ENCODE measurements at places on chromosomes 3 and 15.

DNA sequence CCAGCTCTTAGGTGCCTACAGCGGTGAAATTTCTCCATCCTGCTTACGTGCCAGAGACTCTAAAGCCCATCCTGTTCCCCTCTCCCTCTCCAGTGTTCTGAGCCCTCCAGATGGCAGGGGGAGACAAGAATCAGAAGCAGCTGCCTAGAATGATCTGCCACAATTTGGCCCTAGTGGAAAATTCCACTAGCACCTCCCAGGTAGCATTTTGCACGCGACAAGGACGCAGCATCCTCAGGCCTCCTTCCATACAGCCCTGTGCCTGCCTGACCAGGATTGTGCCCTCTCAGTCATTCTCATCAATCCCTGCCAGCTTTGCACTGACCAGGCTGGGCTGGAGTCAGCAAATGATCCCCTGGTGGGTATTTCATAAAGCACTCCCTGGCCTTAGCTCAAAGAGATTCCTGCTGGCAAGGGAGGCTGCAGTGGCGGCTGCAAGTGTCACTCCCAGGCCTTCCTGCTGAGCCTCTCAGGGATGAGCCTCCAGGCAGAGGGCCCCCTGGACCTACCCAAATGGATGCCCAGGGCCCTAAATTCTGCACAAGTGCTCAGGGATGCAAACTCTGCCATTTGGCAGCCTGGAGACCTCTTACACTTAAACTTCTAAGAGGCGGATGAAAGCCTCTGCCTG is 130.2 kb upstream of the ATP2B2 start:
- peak; percentile 41 for DNase-seq

GRCh38 chr15:88804257-88804656 is 1.0 kb downstream of the ACAN start:
- no peak for DNase-seq

GRCh38 chr3:160779040-160779439 is 23.0 kb downstream of the PPM1L start:
- DNase-seq, result no peak

DNA sequence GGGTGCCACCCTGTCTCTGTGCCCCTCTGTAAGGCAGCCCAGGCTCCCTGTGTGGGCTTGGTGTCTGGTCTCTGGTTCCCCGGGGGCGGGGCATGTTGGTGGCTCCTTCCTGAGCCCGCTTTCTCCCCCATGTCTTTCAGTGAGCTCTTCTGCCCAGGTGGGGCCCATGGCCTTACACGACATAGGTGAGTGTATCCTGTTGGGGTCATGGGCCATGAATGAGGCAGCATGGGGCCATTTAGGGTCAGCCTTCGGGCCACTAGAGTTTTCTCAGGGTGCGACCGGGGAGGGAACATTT is 195.1 kb downstream of the UBE3A start:
- DNase-seq, result no peak

DNA sequence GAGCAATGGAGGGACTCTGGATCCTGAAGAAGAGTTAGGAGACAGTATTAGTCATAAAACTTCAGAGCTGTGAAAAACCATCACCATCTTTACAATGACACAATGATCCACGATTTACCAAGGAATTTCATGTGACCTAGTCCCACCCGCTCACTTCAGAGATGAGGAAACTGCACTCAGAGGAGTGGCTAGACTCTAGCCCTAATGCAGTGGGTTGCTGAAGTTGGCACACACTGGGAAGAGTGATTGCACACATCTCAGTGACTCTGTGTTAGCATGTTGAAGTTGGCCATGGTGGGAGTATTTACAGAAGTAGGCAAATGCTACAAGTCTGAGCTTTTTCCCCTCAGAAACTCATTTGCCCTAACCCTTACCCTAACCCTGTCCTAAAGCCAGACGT is 35.2 kb upstream of the SPATA12 start:
- DNase-seq, result no peak

GRCh38 chr3:37825744-37826400 is 35.8 kb upstream of the CTDSPL start:
- DNase-seq, result no peak

GRCh38 chr3:153138276-153139210 is 23.5 kb upstream of the RAP2B start:
- DNase-seq, result no peak

DNA sequence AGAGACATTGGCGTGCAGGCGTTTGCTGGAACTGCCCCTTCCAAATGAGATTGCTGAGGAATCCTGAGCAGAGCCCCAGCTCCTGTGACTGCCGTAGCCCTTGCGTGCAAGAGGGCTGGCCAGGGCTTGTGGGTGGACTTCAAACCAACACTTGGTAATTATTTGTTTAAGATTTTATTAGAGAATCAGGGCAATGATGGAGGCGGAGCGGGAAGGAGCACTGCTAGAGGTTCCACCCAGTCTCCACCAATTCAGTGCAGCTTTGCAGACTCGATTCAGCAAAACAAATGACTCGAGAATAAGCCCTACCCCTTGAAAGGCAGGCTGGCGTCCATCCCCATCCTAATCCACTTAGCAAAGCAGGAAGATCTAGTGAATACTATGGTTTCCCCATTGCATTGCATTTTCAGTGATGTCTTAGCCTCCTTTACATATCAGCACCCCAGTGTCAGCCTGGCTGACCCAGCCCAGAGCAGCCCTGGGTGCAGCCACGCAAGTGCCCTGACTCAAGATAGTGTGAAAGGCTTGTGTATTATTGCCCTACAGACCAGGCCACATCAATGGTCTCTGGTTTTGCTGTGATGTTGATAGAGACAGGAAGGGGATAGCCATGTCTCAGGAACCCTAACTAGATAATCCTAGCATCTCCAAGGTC is 26.0 kb downstream of the GLDN start:
- DNase-seq, result no peak

DNA sequence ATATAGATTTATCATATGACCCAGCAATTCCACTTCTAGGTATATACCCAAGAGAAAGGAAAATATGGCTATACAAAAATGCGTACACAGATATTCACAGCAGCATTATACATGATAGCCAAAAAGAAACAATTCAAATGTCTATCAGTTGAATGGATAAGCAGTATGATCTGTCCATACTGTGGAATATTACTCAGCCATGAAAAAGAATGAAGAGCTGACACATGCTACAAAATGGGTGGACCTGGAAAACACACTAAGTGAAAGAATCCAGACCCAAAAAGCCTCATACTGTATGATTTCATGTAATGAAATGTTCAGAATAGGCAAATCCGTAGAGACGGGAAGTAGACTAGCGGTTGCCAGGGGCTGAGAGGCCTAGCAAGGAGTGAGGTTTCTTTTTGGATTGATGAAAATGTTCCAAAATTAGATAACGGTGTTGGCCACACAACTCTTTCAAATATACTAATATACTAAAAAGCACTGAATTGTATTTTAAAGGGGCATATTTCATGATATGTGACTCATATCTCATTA is 33.4 kb downstream of the FGD5 start:
- no peak for DNase-seq

DNA sequence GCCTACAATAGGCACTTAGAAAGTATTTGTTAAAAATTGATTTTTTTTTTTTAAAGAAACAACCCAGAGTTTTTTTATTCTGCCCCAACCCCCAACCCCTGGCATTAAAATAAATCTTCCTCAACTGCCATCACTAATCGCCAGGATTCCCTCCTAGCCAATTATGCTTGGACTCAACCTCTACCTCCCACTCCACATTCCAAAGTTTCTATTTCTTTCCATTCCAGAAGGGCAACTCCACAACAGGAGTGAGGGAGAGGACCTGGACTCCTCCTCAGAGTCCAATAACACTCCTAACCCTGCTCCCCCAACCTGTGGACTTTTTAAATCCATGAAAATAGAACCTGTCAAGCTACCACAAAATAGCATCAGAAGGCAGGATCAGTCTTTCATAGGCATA is 99.4 kb downstream of the ADAMTS9 start:
- no peak for DNase-seq

GRCh38 chr15:43516801-43517353 is 531 bp upstream of the MAP1A start:
- no peak for DNase-seq

- no peak for DNase-seq
These were observed 159.6 kb downstream of the XXYLT1 start for GRCh38 chr3:195111319-195111705.

- DNase-seq, result no peak
These were observed 128.3 kb downstream of the MAP2K5 start for GRCh38 chr15:67670647-67671305.

GRCh38 chr15:34701536-34701935 is 53.3 kb downstream of the GJD2 start:
- no peak for DNase-seq

DNA sequence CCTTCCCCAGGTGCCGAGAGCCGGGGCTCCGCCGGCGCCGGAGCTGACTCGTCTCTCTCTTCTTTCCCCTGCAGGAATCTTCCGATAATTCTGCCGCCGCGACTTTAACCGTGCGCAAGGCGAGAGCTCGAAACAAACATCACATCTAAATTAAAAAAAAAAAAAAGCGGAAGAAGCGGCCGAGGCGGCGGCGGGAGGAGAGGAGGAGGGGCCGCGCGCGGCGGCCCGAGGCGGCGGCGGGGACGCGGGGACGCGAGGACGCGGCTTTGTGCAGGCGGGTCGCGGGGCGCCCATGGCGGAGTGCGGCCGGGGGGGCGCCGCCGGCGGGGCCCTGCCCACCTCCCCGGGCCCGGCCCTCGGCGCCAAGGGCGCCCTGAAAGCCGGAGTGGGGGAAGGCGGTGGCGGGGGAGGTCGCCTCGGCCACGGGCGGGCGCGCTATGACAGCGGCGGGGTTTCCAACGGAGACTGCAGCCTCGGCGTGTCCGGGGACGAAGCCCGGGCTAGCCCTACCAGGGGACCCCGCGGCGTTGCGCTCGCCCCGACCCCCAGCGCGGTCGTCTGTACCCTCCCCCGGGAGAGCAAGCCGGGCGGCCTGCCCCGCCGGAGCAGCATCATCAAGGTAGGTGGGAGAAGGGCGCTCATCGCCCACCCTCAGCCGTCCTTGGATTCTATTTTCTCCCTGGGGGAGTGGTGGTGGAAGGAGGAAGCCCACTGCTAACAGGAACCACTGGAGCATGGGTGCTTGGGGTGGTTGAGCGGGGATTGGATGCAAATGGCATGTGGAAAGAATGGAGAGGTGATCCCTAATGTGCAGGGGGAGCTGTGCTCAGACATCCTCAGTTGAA is at the start of gene PLCL2:
Gene PLCL2, plus strand, starts transcription at position 208 of the 845 bp plus-strand sequence. Its CDS starts 85 bp downstream, at position 293.
- DNase-seq, result peak; percentile 86

GRCh38 chr15:70091726-70092463 is 5.8 kb downstream of the TLE3 start:
- DNase-seq, result no peak

GRCh38 chr3:189787632-189788031 is 156.4 kb downstream of the TP63 start:
- no peak for DNase-seq

DNA sequence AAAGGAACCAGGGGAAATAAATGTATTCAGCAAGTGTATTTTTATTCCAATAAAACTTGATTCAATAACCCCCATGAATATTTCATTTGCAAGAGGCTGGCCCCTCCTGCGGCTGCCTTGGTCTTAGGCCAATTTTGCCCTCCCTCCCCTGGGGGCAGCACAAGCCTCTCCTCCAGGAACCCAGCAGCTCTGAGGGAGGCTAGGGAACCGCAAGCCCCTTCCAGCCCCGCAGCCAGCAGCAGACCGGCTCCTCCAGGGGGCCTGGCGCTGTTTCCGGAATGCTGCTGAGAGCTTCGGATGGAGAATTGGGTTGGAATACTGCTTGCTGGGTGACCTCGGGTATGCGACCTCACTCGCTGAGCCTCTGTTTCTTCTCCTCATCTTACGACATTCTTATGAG is 150.1 kb downstream of the RAB11A start:
- no peak for DNase-seq
